ENCODE measurements at places on chromosomes 5 and 9.

- no peak for DNase-seq
Observed at GRCh38 chr9:128635266-128636023, 21.2 kb downstream of the DYNC2I2 start.

- no peak for DNase-seq
Observed at GRCh38 chr5:33531824-33532223, 91.1 kb downstream of the TARS1 start.

GRCh38 chr5:90279091-90279490 lies 130.5 kb downstream of the CETN3 start:
- no peak for DNase-seq

DNA sequence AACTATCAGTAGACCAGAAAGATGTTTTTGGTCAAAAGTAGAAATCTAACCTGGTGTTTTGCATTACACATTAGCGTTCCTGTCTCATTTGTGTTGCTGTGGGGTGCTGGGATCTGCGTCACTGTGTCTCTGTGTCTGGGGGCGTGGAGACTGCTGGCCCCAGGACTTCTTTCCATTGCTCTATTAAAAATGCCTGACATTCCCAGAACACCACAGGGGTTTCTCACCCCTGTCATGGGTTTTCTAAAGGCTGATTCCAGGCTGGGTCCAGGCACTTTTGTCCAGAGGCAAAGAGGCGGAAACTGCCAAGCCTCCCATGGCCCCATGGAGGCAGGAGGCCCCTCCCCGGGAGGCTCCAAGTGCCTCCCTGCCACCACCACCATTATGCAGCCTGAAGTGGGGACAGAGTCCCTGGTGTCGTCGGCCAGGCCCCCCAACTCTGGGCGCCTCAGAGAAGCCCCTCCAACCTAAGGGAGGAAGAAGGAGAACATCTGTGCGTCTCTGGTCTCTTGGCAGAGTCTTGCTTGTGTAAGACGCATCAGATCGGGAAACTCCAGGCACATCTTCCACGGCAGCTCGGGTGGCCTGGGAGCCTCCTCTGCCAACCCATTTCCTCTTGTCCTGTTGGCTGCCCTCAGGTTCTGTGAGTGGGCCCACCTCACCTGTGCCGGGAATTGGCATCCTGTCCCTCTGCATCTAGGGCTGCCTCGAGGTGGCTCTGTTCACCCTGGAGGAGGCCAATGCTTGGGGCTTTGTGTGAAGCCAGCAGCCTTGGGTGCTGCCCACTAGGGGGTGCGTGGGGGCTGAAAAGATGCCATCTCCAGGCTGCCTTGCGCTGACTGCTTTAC lies 13.8 kb upstream of the PLEKHG4B start:
- DNase-seq: no peak

- DNase-seq: no peak
Observed at GRCh38 chr9:2418619-2419018, 203.0 kb upstream of the VLDLR start.

GRCh38 chr5:74460694-74461093 lies 179.8 kb downstream of the ENC1 start:
- DNase-seq: no peak

- no peak for DNase-seq
Observed at GRCh38 chr9:124595743-124596142, 88.5 kb upstream of the NR5A1 start.
